Right ventricle myocardium superior (tissue), 1 donor: ENCODE measurements at places on chromosomes 11 and 22. TPM values are rescaled to one million over a fixed set of nuclear protein-coding genes. Genes with fewer than 3 reads are reported as not detected.
A peak's percentile ranks its signal among the peaks of the same experiment; 100 is the strongest.

DNA sequence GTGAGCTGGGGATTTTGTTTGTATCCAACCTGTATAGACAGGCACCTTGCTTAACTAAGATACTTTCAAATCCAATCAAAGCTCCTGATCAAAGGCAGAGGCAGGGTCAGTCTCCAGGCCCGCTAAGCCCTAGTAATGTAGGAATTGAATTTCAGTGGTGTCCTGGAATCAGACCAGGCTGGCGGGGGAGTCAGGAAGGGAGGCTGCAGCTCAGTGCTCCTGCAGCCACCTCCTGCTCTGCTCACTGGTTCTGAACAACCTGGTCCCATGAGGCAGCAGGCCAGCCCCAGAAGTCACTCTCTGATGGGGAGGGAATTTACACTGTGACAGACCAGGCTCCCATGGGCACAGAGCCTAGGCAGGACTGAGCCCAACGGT, 38.5 kb upstream of the GALNT18 start:
- DNase-seq = no peak

DNA sequence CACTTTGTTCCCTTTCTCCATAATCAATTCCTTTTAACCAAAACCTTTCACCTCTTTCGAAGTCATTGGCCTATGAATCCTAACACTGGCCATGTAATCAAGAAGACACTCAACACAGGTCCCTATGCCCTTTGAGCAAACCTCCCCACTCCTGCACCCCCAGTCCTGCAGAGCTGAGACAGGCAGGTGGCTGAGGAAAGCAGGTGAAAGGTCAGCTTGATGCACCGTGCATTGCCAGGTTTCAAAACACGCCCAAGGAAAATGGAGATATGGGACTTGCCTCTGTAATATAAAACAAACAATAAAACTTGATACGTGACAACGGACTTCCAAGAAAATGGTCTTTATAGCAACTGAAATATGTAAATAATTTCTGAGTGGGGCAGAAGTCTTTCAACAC, 10.6 kb downstream of the CPT1A start:
- no peak for DNase-seq

The XKR3 gene
- total RNA-seq = not detected

- DNase-seq = no peak
Measured at GRCh38 chr11:31417357-31417756, 47.7 kb downstream of the DNAJC24 start.

The OR51F2 gene
- not detected for total RNA-seq

- no peak for DNase-seq
Measured at GRCh38 chr22:29435236-29436136, 2.9 kb upstream of the RFPL1 start.

The OR52I1 gene
- total RNA-seq = not detected

The UEVLD gene
- total RNA-seq = 19.3 TPM

The SLC3A2 gene
- total RNA-seq = 32.9 TPM

The WDR74 gene
- 27.0 TPM for total RNA-seq

DNA sequence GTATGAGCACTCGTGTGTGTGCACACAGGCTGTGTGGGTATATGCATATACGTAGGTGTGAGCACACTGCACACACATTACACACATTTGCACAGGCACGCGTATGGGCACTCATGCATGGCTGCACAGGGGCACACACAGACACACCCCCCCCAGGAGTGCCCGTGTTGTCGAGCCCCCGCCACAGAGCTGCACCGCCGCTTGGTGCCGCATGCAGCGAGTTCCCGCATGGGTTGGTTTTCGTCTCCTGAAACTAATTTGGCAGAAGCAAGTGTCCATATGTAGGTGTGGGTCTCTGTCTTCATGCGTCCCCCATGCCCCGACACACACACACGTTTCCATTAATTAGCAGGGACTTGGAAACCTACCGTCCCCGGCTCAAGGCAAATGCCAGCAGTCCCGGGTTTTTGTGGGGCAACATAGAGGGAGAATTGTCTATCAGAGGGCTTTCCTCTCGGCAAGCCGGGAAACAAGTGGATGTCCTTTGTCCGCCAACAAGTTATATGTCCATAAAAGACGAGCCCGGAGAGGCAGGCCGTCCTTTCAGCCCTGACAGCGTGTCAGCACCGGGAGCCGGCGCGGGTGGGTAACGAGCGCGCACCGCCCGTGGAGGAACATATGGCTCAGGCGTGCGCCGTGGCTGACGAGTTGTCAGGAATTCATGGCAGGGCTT, 1291.7 kb downstream of the BRD1 start:
- no peak for DNase-seq

DNA sequence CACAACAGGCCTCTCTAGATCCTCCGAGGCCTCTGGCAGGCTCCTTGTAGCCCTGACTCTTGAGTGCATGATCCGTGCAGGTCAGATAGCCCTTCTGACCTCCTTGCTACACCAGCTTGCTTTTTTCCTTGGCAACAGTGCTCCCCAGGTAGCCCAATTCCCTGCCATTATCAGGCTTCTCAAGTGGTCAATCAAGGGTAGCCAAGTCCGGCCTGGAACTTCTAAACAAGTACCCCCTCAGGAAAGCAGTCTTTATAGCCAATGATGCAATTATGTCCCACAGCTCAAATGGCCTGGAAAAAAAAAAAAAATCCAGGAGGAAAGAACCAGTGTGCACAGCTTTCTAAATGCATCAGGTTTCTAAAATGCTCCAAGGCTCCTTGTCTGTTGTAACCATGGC, 59.8 kb downstream of the TENM4 start:
- DNase-seq = no peak

DNA sequence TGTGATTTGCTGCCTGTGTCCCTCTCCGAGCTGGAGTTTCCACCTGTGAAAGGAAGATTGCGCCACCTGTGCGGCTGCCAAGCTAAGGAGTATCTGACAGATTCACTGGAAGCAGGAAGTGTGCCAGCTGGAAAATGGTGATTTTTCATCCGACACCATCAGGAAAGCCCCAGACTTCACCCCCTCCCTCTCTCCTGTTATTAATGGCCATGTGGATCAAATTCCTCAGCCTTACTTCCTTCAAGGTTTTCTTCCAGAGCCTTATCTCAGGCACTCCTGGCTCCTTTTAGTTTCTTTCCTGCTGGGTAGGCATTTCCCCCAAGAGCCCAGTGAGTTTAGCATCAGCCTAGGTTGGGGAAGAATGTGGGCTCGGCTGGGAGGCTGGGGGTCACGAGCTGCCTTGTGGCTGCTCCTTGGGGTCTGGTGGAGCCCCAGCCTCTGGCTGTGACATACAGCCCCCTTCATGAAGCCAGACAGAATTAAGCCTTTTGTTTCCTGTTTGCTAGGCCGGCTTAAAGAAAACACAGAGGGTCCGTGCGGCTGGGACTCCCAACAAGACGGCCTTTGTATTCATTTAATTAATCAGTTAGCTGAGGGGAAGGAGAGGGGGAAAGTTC, 37.1 kb downstream of the PKNOX2 start:
- no peak for DNase-seq

The KRTAP5-1 gene
- not detected for total RNA-seq

DNA sequence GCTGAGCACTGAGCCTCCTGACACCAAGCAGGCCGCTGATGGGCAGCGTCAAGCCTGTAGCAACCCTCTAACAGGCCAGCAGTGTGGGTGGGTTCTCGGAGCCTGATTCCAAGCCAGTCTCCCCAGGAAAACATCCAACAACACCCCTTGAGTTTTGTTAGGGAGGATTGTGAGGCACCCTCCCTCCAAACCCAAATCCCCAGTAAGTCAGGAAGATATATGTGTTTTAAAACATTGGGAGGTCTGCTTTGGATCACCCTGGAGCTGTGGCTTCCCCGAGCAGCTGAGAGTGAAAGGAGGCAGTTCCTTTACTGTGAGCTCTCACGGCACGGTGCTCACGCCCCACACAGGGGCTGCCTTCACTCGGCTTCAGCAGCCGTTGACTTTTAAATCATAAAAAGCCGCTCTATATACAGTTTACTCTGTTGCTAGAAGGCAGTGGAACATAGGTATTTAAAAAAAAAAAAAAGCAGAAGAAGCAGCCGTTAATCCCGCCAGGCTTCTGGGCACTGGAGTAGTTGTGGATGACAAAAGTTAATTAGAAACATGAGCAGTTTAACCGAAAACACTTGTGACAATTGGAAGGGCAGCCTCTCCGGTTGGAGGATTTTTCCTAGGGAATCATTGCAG, 218.6 kb downstream of the NAV2 start:
- DNase-seq = no peak

- DNase-seq = no peak
Measured at GRCh38 chr22:19396934-19397733, 34.4 kb downstream of the HIRA start.

The PGA5 gene
- total RNA-seq = not detected

The GAL gene
- not detected for total RNA-seq

The ANKK1 gene
- total RNA-seq = not detected

The EFCAB6 gene
- total RNA-seq = 1.7 TPM

GRCh38 chr11:132055296-132055695, 684.9 kb downstream of the NTM start:
- no peak for DNase-seq

The INSC gene
- total RNA-seq = 1.00 TPM

DNA sequence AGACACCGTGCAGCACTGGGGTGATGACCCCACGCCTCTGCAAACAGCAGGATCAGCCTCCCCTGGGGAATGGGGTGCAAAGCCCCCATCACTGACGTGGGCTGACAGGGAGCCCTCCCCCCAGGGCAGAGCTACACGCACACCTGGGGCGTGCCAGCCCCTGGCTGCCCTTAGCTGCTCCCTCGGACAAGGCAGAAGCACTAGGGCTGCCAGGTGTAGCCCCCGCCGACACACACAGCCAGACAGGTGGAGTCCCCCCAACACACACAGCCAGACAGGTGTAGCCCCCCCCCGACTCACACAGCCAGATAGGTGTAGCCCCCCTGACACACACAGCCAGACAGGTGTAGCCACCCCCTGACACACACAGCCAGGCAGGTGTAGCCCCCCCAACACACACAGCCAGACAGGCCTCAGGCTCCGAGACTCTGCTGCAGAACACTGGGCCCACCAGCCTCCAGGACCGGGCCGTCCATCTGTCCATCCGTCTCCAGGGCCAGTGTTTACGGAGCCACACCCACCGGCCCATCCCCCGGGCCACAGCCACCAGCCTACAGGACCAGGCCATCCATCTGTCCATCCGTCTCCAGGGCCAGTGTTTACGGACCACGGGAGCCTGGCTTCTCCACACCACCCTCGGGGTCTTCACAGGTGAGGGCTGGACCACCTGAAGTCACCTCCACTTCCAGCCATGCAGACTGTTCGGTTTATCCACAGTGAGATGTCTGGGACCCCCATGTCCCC, 3.5 kb downstream of the ANO9 start:
- no peak for DNase-seq

DNA sequence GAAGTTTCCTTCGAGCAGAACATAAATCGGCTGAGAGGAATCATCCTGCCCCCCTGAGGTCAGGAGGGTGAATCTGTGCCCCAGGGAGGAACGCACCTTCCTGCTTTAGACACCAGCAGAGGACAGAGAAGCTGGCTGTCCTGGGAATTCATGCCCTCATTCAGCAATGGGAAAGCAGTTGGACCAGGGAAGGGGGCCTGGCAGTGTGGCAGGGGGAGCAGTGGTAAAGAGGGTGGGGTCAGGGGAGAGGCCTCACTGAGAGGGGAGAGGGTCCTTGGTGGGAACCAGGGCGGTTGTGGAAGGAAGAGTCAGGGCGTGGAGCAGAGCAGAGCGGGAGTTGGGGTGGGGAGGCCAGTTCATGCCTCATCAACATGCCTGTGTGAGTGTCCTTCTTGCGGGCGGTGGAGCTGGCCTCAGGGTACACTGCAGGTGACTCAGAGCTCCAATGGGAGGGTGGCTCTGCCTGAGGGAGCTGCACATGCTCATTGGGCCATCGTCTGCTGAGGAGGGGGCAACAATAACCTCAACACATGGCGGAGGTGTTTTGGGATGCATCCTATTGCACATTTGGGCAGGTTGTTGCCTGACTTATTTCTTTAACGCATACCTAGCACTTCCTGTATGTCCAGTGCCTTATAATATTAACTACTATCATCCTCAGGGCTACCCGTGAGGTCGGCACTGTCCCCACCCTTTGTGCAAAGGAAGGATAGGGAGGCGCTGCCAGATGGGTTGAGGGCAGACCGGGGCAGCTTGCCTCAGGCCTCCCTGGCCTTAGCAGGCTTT, 23.2 kb downstream of the MED15 start:
- DNase-seq = no peak

The HBB gene
- total RNA-seq = 121 TPM

The PAMR1 gene
- total RNA-seq = 14.5 TPM

The ENTHD1 gene
- total RNA-seq = not detected

- DNase-seq = no peak
Measured at GRCh38 chr11:107265591-107266121, 192.0 kb downstream of the CWF19L2 start.

GRCh38 chr22:36286096-36286957, 33.4 kb downstream of the APOL1 start:
- DNase-seq = peak; percentile 88

The DBX1 gene
- not detected for total RNA-seq

The FAM111B gene
- 1.0 TPM for total RNA-seq
